NCI-H446 treated with DMSO at 0.1 percent for 48 hours (cell line): ENCODE measurements at places on chromosomes 6 and 20.

DNA sequence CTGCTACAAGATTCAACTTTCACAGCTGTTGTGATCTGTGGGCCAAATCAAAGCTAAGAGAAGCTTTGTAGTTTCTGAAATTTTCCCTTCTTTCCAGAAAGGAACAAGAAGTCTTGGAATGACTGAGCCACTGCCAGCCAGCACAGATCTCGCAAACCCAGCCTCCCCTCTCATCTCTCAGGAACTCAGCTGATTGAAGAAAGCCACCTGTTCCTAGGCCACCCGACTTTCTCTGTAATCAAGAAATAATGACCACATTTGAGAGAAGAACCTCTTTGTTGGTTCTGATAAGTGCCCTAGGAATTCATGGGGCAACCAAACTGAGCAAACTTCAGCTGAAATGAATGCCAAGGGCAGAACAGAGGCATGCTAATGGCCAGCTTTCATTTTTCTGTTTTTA is 61.7 kb downstream of the HDGFL1 start:
- no peak for DNase-seq

DNA sequence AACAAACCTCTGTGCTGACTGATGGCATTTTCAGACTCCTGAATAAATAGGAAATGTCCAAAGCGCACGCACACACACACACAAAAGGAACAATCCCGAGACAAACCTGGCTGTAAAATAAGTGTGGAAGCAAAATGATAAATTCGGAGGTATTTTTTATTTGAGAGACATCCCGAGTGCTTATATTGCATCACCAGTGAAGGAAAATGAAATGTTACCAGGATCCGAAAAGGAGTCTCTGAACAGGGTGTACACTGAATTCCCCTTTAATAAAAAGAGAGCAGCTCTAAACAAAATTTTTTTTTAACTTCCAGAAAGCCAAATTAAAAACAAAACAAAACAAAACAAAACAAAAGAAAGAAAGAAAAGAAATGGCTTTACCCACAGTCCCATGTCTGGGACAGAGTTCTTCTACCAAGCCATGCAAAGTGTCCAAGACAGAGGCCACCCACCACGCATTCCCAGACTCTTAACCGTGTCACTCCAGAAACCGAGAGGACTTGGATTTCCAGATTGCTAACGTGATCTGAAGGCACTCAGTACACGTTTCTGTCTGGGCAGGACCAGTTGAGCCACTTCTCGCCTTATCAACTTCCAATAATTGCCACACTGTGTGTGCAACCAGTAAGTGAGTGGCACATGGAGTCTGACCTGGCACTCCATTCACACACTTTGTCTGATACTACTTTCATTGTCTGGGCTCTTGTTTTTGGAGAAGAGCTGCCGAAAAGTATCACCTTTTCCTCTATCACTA is 817 bp downstream of the ME1 start:
- DNase-seq = no peak

- DNase-seq = no peak
These were observed 414.0 kb downstream of the GJA1 start for GRCh38 chr6:121849477-121849876.

DNA sequence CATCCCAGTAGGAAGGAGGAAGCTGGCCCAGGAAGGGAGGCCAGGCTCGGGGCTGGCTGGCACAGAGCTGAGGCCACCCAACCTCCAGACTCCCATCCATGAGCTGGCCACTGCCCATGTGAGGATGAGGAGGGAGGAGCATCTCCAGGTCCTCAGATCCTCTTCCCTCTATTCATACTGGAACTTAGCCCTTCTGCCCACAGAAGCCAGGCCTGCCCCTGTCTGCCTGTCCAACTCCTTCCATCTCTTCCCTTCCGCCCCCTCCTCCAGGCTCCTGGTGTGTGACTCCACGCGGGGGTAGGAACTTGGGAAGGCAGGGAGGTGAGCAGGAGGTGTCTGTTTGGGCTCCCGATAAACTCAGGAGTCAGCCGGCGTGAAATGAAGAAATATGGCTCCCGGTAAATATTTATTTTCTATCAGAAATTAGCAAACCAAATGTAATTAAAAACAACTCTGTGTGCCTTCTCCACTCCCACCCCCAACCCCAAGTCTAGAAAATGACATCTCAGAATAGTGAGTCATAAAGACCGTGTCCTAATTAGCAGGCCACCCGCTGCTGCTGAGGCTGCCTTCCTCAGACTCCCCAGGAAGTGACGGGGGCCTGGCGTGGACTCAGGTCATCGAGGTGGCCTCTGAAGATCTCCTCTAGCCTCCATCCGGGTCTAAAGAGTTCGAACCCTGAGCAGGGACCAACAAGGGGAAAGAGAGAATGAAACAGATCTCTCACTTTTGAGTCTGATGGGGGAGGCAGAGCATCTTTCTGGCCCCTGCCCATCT is 81.9 kb downstream of the MDGA1 start:
- no peak for DNase-seq

DNA sequence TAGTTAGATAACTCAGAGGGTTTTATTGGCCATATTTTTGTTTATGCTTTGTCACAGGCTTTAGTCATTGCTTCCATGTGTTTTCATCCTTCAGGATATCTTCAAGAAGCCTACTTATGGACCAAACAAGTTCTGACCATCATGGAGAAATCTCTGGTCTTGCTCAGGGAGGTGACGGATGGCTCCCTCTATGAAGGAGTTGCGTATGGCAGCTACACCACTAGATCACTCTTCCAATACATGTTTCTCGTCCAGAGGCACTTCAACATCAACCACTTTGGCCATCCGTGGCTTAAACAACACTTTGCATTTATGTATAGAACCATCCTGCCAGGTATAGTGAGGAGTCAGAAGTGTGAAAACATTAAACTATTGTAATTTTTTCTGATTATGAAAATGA is 30.3 kb upstream of the CALHM6 start:
- DNase-seq = no peak

DNA sequence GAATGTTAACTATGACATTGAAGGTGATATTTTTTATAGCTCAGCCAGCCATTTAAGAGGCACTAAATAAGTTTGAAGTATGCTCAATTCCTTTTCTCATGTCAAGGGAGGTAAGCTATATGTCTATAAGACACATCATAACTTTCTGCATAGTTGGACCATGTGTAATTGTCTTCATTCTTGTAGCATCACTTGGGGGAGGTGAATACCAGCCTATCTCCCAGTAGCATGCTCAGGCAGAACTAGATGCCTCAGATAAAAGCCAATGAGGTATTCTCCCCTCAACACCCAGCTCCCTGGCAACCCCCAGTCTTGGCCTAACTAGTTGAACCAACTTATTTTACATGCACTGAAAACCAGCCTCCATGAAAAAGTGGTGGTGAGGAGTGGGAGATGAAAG is 158.3 kb upstream of the JAG1 start:
- no peak for DNase-seq
